ENCODE measurements at places on chromosomes 11 and 22. TPM values are rescaled to one million over a fixed set of nuclear protein-coding genes. Genes with fewer than 3 reads are reported as not detected.

Gene CD3D
- 0.81 TPM for total RNA-seq

DNA sequence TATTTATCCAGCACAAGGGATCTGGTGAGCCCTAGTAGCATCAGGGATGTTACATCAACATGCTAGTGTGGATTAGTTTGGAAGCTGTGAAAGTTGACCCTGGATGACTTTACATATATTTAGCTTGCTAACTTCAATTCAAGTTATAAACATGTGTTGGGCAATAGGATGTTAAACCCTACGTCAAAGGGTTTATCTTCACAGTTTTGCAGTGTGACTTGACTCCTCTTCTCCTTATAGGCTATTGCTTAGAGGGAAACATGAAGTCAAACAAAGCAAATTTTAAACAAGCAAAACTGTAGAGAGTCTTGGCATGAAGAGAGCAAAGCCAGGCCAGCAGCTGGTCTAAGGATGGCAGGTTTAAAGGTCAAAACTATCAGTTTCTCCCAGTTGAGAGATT lies 11.3 kb upstream of the CTSC start:
- H3K4me1 ChIP-seq: no peaks in the 10 kb centered on the region
- H3K4me3 ChIP-seq: no peak overlapping the region
- DNase-seq: no peak
- no peak overlapping the region for H3K27ac ChIP-seq
- H3K36me3 ChIP-seq: no peaks in the 10 kb centered on the region

Gene MAPK8IP2
- total RNA-seq: 0.28 TPM

Gene PIK3IP1
- 5.0 TPM for total RNA-seq

Gene C11orf87
- total RNA-seq: not detected

DNA sequence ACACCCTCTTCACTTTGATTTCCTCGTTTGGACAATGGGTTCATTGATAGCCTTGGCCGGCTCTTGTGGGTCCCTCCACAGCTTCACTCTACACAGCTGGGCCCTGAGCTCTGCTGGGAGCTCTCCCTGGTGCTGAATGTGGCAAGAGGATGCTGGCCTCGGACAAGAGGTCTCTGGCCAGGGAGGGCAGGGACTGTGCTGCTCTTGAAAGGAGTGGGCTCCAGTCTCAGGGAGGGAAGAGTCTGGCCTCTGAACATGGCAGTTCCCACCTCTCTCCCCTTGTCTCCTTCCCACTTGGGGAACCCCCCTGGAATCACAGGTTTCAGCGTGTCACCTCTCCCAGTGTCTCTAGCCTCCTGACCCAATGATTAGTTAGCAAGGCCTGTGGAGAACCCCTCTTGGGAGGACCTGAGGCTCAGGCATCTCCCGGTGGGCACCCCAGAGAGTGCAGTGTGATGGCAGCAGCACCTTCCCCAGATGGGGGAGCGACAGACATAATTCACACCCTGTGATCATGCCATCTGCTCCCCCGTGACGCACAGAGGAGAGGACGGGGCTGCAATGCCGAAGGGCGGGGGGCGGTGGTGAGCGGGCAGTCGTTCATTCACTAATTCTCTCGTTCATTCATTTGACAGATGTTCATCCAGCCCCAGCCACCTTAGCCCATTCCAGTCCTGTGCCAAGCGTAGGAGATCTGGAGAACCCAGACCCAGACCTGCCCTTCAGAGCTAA lies 2.8 kb upstream of the CABP7 start:
- no peak overlapping the region for H3K27ac ChIP-seq
- peak; percentile 64 for DNase-seq
- no peaks in the 10 kb centered on the region for H3K27me3 ChIP-seq
- no peak overlapping the region for H3K4me3 ChIP-seq
- no peaks in the 10 kb centered on the region for H3K4me1 ChIP-seq
- H3K36me3 ChIP-seq: no peaks in the 10 kb centered on the region

DNA sequence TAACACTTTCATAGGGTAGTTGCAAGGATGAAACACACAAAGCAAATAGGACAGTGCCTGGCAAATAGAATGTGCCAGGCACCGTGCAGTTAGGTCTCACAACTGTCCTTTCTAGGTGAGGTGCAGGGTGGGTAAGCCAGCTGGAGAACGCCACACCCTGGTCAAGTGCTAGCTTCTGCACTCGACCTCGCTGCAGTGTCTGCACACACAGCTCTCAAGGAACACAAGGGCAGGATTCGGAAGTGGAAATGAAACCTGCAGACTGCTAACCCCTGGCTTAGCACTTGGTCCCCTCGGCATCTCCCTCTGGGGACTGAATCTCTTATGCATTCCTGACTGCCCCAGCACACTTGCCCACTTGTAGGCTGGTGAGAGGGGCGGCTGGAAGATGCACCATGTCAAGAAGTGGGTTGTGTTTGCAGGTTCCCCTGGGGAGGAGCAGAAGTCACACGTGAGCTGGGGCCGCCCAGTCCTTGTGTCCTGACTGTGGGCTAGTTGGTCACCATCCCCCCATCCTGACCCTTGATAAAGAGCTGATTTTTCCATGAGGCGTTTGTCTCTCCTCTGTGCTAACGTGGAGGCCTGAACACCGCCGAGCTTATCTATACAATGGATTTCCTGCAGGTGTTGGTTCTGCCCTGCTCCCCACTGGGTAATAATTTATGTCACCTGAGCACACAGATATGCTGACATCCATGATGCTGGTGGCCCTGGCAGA lies 89.0 kb downstream of the MICAL2 start:
- H3K4me3 ChIP-seq: no peak overlapping the region
- no peaks in the 10 kb centered on the region for H3K36me3 ChIP-seq
- no peak for DNase-seq
- H3K27me3 ChIP-seq: no peaks in the 10 kb centered on the region

Measured in right lobe of liver (tissue), 6 donors.